ENCODE measurements at places on chromosomes 3 and 15.

DNA sequence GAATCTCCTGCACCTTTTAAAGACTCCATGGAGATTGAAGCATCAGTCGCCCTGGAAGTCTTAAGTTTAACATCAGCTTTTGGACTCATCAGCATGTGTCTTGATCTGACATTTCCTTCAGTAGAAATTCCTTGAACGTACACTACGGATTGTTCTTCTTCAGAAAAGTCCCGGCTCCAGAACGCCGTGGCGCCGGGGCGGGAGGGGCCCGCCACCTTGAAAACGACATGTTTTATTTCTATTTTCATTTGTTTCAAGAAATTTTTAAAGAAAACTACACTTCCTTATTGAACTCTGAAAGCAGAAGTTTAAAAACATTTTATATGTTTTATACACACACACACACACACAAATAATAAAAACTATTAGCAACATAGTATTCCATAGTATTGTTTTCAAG lies 32.6 kb upstream of the RAP2B start:
- DNase-seq: no peak

DNA sequence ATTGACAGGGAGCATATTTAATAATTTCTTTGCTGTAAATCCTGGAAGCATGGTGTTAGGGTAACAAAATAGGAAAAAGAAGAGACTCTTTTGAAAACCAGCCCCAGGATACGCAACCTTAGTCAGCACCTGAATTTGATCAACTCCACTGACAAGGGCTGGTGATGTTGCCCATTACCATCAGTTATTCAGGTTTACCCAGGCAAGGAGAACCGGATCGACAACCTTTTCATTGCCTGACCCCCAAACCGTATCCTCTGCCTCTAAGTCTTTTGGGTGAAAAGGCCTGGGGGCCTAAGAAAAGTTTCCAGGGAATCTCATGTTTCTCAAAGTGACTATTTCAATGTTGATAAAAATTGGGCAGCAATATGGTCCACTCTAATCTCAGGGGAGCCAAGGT lies 313.3 kb downstream of the KBTBD8 start:
- DNase-seq: no peak

- no peak for DNase-seq
These were observed 37.1 kb upstream of the CCK start for GRCh38 chr3:42302924-42303634.

GRCh38 chr3:39573392-39573791 lies 105.9 kb downstream of the MOBP start:
- DNase-seq: no peak

DNA sequence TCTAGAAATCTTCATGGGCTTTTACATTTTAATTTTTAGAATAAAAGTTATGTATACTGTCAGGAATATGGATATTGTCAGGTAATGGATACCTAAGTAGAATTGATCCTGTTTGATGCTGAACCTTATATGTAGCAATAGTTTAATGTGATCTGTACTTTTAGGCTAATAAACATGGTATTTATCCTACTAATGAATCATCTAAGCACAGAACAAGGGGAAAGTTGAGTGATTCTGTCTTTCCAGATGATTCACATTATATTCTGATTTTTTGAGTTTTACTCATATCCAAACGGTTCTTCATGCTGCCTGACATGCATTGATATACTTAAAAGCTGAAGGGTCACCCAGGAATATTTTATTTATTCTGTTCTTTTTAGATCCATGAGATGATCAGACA lies 34.5 kb downstream of the FANCI start:
- DNase-seq: no peak

DNA sequence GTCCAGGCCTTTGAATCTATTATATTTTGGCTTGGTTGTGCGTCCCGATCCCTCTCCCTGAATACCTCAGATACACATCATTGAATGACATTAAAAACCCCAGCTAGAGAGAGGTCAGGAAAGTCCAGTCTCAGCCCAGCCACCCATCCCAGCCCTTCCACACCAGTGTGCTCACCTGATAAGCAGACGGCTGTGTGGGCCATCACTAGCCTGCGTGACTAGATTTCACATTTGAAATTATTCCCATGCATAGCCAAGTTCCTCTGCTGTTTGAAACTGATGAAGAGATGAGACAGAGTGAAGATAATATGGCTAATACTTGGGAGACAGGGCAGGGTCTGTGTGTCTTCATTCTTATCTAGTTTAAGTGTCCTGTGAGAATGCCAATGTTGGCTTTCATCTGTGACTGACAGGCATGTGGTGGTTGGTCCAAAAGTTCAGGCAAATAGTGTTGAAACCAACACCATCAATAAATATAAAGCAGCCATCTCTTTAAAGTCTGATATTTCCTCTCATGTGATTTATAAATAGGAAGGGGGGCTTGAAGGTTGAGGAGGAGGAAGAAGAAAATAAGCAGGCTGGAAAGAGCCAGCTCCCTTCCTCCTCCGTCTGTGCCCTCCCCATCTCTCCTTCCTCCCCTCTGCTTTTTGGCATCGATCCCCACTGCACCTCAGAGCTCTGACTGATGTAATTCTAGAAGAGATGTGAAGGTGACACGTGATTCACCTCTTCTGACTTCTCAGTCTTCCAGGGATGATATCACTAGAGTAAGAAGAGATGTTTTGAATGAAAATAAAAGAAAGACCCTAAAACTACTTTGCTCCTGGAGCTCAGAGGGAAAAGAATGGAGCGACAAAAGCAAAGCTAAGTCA lies 5.1 kb downstream of the FAM43A start:
- DNase-seq: no peak

DNA sequence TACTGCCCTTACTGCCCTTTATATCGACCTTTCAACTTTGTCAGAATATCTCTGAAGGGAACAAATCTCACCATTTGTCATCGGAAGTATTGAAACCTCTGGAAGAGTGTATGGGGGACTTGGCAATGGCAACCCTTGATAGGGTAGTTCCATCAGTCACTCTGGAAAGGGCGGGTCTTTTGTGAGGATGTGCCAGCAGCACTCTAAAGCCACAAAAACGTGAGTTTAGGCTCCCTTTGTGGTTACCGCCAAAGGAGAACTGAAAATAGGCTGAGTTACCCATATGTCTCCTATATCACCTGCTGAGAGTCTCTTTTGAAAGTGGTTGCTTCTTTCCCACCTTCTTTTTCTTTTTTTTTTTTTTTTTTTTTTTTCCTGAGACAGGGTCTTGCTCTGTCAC lies 296.8 kb upstream of the CHRM5 start:
- DNase-seq: no peak
